ENCODE measurements at places on chromosomes 7 and 10.

GRCh38 chr10:380313-380940, 245.2 kb downstream of the ZMYND11 start:
- DNase-seq = no peak

DNA sequence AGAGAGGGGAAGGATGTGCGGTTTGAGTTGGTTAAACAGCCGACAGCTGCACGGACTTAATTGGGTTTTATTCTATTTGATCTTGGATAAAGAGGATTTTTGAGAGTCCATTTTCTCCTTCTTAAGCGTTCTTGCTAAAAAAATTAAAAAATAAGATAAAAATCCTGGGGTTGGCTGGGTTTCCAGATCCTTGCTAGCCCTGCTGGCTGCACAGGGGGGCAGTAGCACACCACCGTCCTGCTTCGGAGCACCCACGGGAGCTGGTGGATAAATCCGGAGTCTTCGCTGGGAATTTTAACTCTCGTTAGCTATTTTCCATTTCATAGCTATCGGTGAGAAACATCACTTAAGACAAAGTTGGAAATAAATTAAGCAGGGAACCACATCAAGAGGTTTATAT, 792.0 kb downstream of the TYW1 start:
- DNase-seq = no peak

GRCh38 chr7:74032624-74033371, 4.8 kb downstream of the ELN start:
- no peak for DNase-seq

GRCh38 chr7:149615690-149616270, 118.2 kb upstream of the ZNF746 start:
- DNase-seq = no peak

DNA sequence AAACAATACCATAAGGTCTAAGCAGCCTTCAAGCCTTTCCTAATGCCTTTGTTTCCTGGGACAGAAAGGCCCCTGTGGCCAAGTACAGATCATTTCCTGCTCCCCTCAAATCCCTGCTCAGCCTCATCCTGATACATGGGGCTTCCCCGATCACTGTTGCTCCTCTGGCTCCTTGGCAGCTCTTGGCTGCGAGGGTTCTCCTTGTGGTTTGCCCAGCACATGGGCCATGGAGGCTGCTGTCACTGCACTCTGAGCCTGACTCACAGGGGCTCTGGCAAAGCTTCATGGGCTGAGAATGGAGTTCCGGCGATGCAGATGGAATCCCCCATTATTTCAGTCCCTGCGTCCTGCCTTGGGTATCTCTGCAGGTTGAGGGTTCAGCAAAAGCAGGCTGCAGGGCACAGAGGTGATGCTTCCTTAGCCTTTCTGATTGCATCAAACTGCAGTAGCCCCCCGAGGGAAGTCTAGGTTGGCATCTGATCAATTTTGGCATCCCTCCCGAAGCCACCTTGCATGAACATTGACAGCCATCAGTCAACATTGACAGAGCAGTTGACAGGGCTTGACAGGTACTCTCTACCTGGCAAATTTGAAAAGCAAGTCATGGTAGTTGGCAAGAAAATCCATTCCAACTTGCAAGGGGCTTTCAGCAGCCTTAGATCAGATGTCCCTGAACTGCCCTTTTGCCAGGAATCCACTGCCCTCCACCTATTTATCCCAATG, 168.6 kb downstream of the GFRA1 start:
- DNase-seq = no peak
